ENCODE measurements at places on chromosomes 6 and 20.

- DNase-seq, result no peak
Observed at GRCh38 chr6:168315596-168315995, 4.0 kb downstream of the DACT2 start.

DNA sequence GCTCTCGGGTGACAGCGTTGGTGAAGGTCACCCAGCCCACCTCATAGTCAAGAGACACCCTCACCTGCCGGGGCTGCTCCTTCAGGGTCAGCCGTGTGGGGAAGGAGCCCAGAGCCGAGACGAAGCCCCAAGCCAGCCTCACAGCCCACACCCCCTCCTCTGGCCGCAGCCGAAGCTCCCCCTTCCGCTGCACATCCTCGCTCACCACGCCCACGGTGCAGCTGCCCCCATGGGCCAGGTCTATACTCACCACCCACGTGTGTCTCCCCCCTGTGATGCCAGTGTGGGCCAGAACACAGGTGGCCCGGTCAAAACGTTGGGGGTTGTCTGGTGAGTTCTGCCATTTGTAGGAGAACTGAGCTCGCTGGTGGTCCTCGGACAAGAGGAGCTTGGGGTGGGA, 7.0 kb downstream of the TRIM10 start:
- DNase-seq, result no peak

GRCh38 chr6:110769923-110770322, 45.3 kb downstream of the CDK19 start:
- DNase-seq, result no peak

- DNase-seq, result no peak
Observed at GRCh38 chr6:128822271-128822670, 60.7 kb upstream of the LAMA2 start.

- no peak for DNase-seq
Observed at GRCh38 chr6:128784266-128784665, 98.7 kb upstream of the LAMA2 start.

- DNase-seq, result no peak
Observed at GRCh38 chr6:113315879-113316278, 541.3 kb upstream of the MARCKS start.

- DNase-seq, result no peak
Observed at GRCh38 chr20:25744261-25744660, 47.6 kb upstream of the ZNF337 start.

DNA sequence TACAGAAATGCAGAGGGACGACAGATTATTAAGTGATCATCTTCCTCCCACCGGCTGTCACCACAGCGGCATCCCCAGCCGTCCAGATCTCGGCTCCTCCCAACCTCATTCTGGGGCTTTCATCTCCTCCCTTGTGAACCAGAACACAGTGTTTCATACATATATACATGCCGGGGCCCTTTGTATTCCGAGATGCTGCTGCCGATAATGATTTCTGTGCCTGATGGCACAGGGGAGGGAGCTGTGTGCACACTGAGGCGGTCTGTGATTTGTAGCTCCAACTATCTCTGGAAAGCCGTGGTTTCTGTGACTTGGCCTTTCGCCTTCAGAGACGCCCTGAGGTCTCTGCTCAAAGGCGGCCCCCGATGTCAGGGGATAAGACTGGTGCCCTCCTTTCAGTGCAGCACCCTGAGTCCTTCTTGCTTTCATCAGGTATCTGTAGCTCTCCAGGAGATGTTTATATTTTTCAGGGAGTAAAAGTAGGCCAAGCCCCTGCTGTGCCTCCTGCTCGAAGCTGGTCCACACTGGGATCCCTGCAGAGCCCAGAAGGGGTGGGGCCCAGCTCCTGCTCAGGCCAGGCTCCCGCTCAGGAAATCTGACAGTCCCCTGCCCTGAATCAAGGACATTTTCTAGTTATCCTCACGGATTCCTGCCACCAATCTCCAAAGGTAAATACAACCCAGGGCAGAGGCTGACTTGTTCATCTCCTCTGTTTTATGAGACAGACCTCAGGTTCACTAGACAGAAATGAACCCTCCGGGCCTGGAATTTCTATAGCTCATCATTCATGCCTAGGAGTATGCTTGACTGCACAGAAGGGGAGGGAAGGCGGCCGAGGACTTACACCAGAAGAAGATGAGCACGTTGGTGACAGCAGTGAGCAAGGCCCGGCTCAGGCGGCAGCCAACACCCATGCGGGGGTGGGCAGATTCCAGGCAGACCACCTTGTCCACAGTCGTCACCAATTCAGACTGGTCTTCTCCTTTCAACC, 11.2 kb downstream of the LEMD2 start:
- no peak for DNase-seq

GRCh38 chr20:48107560-48107959, 322.3 kb upstream of the SULF2 start:
- no peak for DNase-seq

DNA sequence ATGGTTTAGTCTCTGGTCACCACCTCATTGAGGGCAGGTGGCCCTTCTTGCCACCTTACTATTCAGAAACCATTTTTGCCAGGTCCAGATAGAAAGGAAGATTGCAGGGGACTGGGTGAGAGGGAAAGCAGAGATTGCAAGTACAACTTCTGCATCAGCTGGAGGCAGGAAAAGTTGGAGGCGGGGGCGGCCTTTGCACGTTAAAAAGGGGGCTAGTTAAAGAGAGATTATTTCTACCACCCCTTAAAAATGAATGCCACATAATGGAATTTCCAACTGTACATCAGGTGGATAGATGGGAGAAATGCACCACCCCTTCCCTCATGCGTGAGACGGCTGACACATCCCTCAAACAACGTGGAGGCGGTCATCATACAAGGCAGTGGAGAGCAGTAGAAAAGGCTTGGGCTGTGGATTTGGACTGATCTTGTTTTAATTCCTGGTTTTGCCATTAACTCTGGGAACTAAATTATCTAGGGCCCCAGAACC, 95.4 kb upstream of the CNKSR3 start:
- no peak for DNase-seq

GRCh38 chr6:151089978-151090377, 149.8 kb upstream of the AKAP12 start:
- no peak for DNase-seq

- no peak for DNase-seq
Observed at GRCh38 chr20:63859166-63859699, 2.1 kb upstream of the ABHD16B start.

DNA sequence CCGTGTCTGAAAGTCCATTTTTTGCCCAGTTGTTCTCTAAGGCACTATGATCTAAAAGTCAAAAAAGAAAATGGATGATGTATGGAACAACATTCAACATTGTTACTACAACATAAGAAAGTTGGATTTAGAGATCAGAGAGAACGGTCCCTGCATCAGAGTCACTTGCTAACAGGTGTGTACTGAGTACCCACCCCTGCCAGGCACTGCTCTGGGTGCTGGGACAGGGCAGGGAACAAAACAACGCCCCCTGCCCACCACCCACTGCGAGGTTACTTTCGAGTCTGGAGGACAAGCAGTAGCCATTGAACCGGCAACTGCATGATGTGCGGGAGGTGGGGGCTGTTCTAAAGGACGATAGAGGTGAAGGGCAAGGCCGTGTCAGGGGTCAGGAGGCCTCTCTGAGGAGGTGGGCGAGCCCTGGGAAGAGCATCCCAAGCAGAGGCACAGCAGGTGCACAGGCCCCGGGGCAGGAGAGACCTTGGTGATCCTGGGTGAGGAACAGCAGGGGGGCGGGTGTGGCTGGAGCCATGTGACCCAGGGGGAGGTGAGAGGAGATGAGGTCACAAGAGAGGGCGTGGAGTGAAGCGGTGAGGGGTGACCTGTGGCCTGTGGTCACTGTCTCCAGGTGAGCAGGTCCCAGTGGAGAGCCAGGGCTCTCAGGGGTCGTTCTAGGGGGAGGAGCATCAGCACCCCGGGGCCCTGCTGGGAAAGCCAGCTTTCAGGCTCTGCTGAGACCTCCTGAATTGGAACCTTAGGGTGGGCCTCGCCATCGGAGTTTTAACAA, 197.5 kb upstream of the SULF2 start:
- no peak for DNase-seq

GRCh38 chr6:47402081-47402480, 75.5 kb upstream of the CD2AP start:
- DNase-seq, result no peak

DNA sequence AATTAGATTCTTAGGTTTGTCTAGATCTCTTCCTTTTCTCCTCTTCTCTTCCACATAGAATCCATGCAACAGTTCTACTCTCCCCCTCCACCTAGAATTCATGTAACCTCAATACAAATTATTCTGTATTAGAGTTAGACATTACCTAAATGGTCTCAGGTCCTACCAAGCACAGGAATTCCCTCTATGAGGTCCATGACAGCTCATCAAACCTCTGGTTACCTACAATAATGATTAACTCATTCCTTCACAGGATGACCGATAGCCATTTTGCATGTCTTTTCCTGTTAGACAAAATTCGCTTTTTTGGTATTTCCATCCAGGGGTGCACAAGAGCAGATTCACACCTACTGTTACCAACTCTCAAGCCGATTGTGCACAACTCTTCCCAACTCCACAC, 27.4 kb upstream of the BMP2 start:
- DNase-seq, result no peak

GRCh38 chr6:14241255-14242070, 123.9 kb downstream of the CD83 start:
- no peak for DNase-seq

GRCh38 chr6:161168281-161168891, 105.5 kb downstream of the AGPAT4 start:
- peak; percentile 83 for DNase-seq
